ENCODE measurements at places on chromosomes 12 and 14.

DNA sequence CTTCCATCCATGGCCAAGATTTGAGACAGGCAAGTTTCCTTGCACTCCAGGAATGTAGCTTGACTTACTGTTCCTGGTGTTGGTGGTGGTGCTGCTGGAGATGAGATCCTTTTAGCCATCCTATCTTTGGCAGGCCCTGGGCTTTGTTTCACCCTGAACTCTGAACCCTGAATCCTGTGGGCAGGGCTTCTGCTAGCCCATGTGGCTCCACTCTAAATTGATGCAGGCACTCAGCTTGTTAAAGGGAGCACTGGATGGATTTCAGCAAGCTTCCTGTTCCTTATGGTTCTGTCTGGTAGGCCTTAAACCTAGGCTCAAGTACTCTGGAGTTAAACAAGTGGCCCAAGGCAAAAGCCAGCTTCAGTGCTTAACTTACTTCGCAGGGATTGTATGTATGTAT lies 138.2 kb downstream of the RGS6 start:
- no peak for DNase-seq

GRCh38 chr12:43872396-43872795 lies 36.5 kb downstream of the TMEM117 start:
- no peak for DNase-seq

DNA sequence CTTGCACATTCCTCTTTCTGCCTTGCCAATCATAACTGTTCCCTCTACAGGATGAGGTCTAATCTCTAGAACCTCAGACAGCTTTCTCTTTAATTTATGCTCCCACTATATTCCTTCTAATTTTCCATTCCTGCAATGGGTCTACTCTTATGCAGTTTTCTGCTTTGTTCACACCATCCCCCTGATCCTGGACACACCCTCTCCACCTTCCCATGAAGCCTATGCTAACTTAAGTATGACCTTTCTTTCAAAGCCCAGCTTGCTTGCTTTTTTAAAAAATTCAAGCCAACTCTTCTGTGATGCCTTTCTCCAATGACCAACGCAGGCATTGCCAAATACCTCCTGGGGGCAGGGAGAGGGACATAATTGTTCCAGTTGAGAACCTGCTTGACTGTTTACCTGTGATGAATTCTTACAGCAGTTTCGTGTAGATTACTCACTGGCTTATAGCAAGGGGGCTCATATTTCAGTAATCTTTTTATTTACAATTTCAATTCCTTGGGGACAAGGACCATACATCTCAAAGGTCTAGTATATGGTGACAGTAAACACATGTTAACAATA lies 7.8 kb downstream of the SLC38A1 start:
- no peak for DNase-seq

DNA sequence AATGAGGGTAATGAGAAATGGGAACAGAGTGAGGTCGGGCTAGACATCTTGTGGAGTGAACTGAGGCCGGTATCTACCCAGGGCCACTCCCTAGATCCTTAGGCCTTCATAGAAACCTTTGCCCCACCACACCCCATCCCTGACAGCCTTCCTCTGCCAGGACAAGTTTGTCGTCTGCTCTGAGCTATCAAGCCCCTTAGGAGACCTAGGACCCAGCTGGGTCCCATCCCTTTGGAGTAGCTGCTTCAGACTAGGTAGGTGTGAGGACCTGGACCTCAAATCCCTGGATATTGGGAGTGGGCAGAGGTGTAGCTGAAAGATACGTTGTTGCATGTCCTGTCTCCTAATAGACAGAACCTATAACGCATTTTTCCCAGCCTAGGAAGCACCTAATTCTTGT lies at the start of gene TMEM253:
TSS of gene TMEM253 (plus strand) at position 136 of the 400 bp plus-strand sequence. CDS start 278 bp downstream, outside the sequence.
- no peak for DNase-seq

- no peak for DNase-seq
Observed at GRCh38 chr14:91834571-91834970, 32.8 kb downstream of the TC2N start.

- peak; percentile 37 for DNase-seq
Observed at GRCh38 chr14:71855399-71856036, 76.7 kb upstream of the RGS6 start.

- DNase-seq: no peak
Observed at GRCh38 chr14:49853158-49853477, 530 bp upstream of the NEMF start.

DNA sequence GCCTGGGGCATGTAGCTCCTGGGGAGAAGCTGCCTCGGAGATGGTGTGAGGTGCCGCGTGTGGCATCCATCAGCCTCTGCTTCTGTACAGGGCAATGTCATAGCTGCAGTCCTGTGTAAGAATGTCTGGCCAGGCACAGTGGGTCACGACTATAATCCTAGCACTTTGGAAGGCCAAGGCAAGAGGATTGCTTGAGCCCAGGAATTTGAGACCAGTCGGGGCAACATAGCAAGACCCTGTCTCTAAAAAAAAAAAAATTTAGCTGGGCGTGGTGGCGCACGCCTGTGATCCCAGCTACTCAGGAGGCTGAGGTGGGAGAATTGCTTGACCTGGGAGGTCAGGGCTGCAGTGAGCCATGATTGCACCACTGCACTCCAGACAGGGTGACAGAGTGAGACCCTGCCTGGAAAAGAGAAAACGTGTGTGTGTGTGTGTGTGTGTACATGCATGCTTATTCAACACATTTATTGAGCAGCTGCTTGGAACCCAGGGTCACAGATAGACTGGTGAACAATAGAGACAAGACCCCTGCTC lies 24.1 kb downstream of the RHOF start:
- DNase-seq: no peak

GRCh38 chr14:86997271-86997670 lies 995.7 kb downstream of the GALC start:
- no peak for DNase-seq

DNA sequence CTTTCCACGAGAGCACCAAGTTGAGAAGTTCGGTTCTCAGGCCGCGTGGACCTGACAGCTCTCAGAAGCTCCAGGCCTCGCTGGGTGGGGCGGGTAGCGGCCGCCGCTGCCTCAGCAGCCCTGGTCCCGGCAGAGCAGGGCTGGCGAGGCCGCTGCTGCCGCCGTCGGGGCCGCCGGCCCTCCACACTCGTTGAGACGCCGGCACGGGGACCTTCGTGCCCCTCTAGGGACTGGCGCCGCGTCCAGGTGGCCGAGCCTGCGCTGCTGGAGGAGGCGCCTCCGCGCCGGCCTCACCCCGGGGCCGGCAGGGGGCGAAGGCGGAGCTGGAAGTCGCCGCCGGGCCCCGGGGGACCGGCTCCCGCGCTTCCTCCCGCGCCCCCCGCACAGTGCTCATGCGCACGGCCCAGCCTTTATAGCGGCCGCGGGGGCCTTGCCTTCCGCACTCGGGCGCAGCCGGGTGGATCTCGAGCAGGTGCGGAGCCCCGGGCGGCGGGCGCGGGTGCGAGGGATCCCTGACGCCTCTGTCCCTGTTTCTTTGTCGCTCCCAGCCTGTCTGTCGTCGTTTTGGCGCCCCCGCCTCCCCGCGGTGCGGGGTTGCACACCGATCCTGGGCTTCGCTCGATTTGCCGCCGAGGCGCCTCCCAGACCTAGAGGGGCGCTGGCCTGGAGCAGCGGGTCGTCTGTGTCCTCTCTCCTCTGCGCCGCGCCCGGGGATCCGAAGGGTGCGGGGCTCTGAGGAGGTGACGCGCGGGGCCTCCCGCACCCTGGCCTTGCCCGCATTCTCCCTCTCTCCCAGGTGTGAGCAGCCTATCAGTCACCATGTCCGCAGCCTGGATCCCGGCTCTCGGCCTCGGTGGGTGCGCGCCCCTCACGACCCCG lies at the start of gene COCH:
TSS of gene COCH (plus strand) at position 440 of the 879 bp plus-strand sequence. CDS start at position 820, 380 bp downstream.
- peak; percentile 62 for DNase-seq

DNA sequence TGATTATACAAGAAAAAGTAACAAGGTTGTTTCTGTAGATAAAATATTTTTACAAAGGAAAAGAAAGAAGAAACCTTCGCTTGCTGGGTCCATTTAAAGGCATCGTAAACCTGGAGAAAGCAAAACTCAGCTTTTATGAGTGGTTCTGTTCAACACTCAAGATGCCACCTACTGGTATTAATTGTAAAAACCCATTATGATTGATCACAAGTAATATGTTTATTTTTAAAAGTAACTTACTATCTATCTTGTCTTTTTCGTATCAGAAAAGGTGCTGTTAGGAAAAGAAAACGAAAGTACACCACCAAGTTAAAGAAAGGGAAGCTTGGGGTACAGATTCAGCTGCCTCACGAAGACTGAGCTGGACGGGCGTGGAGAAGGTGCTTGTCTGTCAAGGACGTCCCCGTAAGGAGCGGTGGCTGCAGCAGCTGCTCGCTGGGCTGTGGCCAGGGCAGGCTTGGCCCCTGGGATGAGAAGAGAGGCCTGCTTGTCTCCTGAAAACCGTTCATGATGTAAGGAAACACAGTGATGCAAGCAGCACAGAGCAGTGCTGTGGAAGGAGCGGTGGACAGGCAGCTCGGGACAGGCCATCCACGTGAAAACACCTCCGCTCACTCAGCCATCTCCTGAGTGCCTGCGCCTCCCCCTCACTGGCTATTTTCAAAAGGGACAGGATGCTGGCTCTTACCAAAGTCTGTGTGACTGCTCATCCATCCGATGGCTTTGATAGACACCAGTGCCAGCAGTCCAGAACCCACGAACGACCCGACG lies 25.0 kb downstream of the SLC15A4 start:
- no peak for DNase-seq

- no peak for DNase-seq
Observed at GRCh38 chr12:30519535-30519934, 176.1 kb downstream of the IPO8 start.

DNA sequence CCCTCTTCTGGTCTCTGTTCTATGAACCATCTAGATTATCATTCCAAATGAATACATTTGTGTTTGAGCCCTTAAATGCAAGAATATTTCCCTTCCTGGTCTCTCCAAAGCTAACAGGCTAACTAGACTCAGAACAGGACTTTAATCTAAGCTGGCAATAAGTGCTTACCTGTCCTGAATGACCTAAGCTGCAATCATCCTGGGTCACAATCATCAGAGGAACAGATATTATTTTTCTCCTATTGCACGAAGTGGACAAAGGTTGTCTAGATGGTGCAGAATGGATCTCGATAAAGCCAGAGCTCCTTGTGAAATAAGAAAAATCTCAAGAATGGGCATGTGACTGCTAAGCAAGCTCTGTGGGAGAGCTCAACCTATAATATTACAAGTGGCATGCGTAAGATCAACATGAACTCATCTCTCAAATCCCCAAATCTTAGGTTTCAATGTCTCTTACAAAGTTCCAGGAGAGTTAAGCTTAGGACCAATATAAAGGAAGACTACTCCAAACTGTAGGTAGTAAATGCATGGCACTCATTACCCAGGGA lies 10.6 kb upstream of the NUMB start:
- no peak for DNase-seq

DNA sequence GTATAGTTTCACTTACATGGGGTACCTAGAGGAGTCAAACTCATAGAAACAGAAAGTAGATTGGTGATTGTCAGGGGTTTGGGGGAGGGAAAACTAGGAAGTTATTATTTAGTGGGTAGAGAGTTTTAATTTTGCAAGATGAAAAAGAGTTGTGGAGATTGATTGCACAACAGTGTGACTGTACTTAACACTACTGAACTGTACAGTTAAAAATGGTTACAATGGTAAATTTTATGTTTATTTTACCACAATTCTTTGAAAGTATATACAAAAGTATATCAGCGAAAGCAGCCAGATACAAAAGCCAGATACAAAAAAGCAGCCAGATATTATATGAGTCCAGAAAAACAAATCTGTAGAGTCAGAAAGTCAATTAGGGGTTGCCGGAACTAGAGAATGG lies 247.6 kb downstream of the IPO8 start:
- DNase-seq: no peak

- no peak for DNase-seq
Observed at GRCh38 chr14:66240105-66240504, 246.1 kb upstream of the CCDC196 start.
